Activated CD4-positive, alpha-beta T cell treated with anti-CD3 and anti-CD28 coated beads for 48 hours (primary cell): ENCODE measurements at places on chromosomes 2 and 18.

DNA sequence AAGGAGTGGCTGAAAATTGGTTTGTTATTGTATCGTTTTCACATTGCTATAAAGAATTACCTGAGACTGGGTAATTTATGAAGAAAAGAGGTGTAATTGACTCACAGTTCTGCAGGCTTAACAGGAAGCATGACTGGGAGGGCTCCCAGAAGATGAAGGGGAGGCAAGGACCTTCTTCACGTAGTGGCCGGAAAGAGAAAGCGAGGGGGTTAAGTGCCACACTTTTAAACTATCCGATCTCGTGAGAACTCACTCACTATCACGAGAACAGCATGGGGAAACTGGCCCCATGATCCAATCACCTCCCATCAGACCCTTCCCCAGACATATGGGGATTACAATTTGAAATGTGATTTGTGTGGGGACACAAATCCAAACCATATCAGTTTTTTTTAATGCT is 81.6 kb downstream of the FBXO15 start:
- peak; percentile 52 for DNase-seq

GRCh38 chr2:122643725-122644329 is 888.4 kb downstream of the TSN start:
- no peak for DNase-seq

DNA sequence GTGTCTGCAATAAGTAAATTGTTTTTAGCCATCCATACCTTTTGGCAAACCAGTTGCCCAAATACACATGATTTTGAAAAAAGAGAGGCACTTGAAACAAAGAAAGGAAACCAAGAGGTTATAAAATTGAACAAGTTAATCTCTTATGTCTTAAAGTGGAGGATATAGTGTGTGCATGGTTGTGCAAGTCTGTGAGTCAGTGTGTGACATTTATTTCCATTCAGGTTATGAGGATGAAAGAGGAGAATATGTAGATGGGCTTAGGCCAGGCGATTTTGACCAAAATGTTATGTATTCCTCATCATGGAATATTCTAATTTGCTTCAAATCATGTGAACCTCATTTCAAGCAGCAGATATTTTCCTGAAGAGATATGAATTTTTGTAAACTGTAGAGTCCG is 123.3 kb downstream of the SETBP1 start:
- no peak for DNase-seq

- no peak for DNase-seq
Measured at GRCh38 chr18:34844072-34844471, 134.0 kb downstream of the DTNA start.

DNA sequence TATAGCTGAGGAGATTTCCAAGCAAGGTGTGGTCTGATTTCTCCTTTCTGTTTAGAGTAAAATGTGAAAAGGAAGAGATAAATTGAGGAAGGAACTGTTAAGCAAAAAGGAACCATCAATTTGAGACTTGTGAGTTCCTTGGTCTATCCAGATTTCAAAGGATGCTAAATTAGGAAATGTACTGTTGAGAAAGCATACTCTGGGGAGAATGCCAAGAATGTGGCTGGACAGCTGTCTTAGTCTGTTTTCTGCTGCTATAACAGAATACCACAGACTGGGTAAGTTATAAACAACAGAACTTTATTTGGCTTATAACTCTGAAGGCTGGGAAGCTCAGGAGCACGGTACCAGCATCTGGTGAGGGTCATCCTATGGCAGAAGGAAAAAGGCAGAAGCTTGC is 1097.2 kb downstream of the TDRD15 start:
- DNase-seq: no peak

DNA sequence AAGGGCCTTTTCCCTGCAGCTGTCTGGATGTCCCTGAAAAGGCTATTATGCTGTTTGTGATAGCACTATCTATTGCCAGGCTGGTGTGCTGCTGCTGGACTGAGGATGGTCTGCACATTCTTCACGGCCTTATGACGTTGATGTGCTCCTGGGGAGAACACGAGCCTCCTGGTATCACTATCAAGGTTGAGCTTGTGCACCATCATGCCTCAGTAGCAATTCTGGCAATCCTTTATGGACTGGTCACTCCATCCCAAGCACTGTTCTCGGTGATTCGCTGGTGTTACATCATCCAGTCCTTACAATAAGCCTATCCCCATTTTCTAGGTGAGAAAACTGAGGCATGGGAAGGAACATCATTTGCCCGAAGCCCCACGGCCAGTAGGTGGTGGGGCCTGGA is 18.2 kb upstream of the CCBE1 start:
- DNase-seq: no peak

- DNase-seq: no peak
Measured at GRCh38 chr2:174873471-174873870, 109.2 kb upstream of the CHRNA1 start.

GRCh38 chr2:105468582-105469042 is 69.8 kb upstream of the FHL2 start:
- no peak for DNase-seq

DNA sequence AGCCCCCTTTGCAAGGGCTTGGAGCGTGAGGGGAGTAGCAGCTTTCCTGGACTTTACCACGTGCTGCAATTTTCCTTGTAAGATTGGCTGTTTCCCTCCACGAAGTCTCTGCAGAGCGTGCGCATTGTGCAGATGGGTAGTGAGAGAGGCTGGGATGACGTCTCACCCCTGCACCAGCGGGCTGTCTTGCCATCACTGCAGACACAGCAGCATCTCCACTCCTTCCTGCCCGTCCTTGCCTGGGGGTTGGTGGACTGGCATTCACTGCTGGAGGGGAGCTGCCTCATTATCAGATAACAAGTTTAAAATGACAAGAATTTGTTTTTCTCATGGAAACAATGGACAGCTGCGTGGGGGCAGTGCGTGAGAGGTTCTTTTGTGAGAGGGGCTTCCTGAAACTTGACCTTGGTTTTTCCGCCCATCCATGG is 45.3 kb upstream of the HS6ST1 start:
- DNase-seq: no peak

- DNase-seq: no peak
Measured at GRCh38 chr2:168160897-168161296, 86.5 kb downstream of the STK39 start.
